ENCODE measurements at places on chromosomes 5 and 9. TPM values are rescaled to one million over a fixed set of nuclear protein-coding genes. Genes with fewer than 3 reads are reported as not detected.

DNA sequence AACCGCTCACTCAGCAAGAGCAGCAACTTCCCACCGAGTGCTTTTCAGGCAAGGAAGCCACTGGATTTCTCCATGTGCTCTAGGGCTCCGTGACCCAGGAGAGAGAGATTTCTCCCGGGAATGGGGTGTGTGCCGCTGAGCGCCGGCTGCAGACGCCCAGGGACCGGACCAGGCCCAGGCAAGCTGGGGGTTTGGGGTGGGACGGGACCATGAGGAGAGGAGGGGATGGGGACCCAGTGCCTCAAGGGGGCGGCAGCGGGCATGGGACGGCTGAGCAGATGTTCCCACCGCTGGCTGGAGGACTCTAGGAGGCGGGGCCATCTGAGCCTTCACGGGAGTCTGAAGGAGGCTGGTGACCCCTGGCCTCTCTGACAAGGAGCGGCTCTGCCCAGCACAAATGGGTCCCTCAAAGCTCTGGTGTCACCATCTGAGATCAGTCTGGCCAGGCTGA is 8.5 kb downstream of the LCN9 start:
- DNase-seq = no peak

- no peak for DNase-seq
These were observed 149.7 kb upstream of the TUT7 start for GRCh38 chr9:86503942-86504341.

The IL31RA gene
- not detected for total RNA-seq

DNA sequence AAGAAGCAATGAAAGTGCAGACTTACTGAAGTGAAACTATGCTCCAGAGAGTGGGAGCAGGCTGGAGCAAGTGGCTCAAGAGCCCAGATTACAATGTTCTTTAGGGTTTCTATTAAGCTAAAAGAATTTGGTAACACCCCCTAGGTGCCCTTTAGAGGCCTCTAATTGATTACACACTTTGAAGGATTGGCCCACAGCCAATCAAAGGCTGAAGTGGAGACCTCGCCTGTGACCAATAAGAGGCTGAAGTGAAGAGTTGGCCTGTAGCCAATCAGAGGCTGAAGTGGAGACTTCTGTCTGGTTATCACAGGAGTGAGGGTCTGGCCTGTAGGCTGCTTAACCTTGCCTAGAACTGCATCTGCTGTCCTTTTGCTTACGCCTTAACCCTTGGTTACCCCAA is 46.7 kb upstream of the SPATA31C2 start:
- no peak for DNase-seq

The MAP3K1 gene
- 6.5 TPM for total RNA-seq

The DMAC1 gene
- 133 TPM for total RNA-seq

GRCh38 chr9:72809586-72809985 is 143.3 kb downstream of the ALDH1A1 start:
- no peak for DNase-seq

- no peak for DNase-seq
These were observed 158.9 kb downstream of the FAM174A start for GRCh38 chr5:100694100-100694499.

- no peak for DNase-seq
These were observed 437.3 kb upstream of the MPDZ start for GRCh38 chr9:13716601-13717321.

The SMIM32 gene
- not detected for total RNA-seq

DNA sequence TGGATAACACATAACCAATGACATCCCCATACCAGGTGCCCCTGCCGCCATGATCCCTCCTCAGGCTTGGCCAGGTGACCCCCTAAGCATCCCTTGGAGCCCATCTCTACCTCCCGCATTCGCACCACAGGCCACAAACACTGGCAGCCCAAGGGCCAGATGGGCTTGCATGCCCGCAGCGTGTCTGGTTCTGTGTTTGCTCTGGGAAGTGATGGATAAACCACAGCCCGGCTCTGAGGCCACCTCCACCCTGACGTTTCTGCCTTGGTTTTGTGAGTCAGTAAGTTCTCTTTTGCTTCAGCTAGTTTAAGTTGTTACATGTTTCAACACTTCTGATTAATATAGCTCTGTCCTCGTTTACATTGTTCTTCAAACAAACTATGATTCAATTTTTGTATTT is 172.4 kb upstream of the PHYKPL start:
- no peak for DNase-seq

DNA sequence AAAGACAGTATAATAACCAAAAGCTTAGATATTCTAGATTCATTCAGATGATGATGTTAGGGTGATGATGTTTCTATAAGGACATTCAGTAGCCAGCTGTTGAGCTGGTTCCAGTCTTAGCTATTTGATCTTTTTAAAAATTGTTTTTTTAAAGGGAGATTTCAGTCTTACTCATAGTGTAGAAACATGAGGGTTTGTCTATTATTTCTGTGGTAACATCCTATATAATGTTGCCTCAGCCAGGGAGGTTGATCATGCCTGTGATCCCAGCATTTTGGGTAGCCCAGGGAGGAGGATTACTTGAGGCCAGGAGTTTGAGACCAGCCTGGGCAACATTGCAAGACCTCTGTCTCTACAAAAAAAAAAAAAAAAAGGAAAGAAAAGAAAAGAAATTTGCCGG is 167.8 kb downstream of the DOCK2 start:
- DNase-seq = no peak

The ARL10 gene
- total RNA-seq = 4.4 TPM

GRCh38 chr9:109912082-109912582 is 132.1 kb downstream of the PALM2AKAP2 start:
- no peak for DNase-seq

- no peak for DNase-seq
These were observed 208.4 kb downstream of the CD180 start for GRCh38 chr5:66987949-66988838.

DNA sequence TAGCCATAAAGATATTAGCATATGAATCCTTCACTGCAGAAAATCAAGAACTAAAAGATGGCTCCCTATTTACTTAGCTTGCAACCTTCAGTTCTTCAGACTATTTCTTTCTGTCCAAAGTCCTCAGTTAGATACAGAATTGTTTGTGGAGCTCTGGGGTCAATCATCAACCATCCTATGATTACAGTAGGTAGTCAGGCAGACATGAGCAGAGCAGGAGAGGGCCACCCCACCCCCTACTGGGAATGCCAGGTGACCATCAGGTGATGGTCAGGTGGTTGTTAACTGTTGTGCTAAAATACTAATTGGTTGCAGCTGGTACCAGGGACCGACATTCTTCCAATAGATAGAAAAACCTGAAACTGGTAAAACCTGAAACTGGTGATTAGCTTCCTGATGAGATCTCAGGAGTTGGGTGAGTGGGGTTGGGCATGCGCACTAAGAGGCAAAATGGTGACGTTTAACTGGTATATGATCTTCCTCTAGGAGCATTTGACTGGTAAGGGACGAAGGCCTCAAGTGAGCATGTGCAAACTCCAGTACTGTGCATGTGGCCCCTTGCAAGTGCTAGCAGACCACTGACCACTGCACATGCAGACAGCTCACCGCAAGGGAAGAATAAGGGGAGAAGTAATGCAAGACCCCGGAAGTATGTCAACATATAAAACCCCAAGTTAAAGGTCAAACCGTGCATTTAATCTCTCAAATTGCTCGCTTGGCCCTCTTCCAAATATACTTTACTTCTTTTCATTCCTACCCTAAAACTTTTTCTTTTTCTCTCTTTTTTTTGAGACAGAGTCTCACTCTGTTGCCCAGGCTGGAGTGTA is 13.6 kb downstream of the C9orf57 start:
- no peak for DNase-seq

- DNase-seq = peak; percentile 60
These were observed 709 bp downstream of the UAP1L1 start for GRCh38 chr9:137077758-137078693.

GRCh38 chr9:72924154-72924790 is 28.6 kb downstream of the ALDH1A1 start:
- DNase-seq = no peak

GRCh38 chr5:135491552-135492318 is 39.6 kb upstream of the TIFAB start:
- DNase-seq = no peak

GRCh38 chr9:131773911-131774379 is 34.1 kb upstream of the RAPGEF1 start:
- DNase-seq = peak; percentile 35

The HMMR gene
- 0.72 TPM for total RNA-seq

The BICD2 gene
- 39.2 TPM for total RNA-seq

The KIF12 gene
- not detected for total RNA-seq

DNA sequence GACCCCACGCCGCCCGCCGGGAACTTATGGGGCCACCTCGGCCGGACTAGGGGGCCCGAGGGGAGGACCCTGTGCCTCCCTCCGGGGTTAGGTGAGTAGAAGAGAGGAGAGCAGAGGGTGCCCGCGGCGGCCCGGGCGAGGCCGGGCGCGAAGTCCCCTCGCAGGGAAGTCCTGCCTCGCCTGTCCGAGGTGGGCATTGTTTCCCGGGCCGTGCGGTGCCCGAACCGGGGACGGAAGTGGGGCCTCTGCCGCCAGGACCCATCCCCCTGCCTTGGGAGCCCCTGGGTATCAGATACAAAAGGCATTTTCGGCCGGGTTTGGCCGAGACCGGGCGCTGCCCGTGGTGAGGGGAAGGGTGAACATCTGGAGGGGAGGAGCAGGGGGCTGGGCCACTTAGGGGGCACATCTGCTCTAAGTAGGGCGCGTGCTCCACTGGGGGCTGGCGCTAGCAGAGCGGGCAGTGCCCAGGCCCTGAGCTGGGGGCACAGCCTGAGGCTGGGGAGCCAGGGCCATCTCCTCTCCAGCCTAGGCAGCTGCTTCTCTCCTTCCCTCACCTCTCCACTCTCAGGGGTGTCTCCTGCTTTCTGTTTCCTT is 48.2 kb downstream of the DAB2IP start:
- no peak for DNase-seq

- no peak for DNase-seq
These were observed 33.1 kb downstream of the ATP6V0E1 start for GRCh38 chr5:173016598-173017046.

- no peak for DNase-seq
These were observed 408.6 kb downstream of the BNC2 start for GRCh38 chr9:16461851-16462250.

DNA sequence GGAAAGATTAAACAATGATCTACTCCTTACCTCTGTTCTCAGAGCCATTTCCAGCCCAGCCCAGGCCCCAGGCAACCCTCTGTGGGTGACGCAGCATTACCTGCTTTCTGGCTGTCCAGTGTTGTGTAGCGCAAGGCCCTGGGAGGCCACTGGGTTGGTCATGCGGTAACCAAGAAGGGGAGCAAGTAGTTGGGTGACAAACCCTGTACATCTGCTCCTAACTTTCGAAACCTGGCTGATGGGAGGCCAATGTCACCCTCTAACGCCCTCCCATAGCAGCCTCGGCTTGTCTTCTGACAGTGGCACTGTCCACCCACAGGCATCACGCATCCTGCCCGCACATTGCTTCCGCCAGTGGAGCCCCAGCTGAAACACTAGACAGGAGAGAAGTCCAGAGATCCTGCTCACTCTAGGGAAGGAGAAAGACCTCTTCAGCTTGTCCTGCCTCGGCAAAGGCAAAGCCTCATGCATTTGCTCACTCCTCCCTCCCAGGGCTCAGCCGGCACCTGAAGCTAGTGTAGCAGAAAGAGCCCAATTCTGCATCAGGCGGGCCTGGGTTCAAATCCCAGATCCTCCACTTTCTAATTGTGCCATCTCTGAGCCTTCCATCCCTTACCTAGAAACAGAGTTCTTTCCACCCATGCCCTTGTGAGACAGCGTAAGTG is 94.6 kb downstream of the ADAMTS2 start:
- DNase-seq = no peak

The LCN15 gene
- 0.59 TPM for total RNA-seq

GRCh38 chr9:6188466-6188865 is 27.1 kb upstream of the IL33 start:
- DNase-seq = no peak

GRCh38 chr5:31096238-31096865 is 97.1 kb upstream of the CDH6 start:
- DNase-seq = no peak

The BNIP1 gene
- 8.1 TPM for total RNA-seq

The FABP6 gene
- total RNA-seq = 3.3 TPM

The C5orf52 gene
- total RNA-seq = not detected

DNA sequence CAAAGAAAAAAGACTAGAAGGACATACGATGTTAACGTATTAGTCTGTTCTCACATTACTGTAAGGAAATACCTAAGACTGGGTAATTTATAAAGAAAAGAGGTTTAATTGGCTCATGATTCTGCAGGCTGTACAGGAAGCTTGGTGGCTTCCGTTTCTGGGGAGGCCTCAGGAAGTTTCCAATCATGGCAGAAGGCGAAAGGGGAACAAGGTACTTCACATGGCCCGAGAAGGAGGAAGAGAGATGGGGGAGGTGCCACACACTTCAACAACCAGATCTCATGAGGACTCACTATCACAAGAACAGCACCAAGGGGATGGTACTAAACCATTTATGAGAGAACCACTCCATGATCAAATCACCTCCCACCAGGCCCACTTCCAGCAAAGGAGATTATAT is 110.1 kb downstream of the CARTPT start:
- DNase-seq = no peak

Data from left ventricle myocardium superior (tissue), 1 donor.